ENCODE measurements at places on chromosomes 4 and X.

DNA sequence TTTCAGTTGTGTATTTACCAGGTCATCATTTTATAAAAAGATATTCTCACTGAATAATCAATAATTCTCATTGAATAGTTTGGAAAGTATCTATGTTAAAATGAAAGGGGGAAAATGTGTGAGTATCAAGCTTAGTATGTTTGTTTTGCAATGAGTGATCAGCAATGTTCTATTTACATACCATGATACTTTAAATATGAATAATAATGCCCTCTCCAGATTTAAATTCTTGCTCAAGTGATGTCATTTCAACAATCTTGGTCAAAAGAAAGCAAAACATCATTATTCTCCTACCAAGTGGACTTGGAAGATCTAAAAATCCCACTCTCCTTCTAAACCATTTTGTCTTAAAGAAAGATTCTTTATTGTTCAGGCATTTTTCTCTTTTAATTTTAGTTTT lies 42.1 kb upstream of the ANKRD50 start:
- no peak for DNase-seq

DNA sequence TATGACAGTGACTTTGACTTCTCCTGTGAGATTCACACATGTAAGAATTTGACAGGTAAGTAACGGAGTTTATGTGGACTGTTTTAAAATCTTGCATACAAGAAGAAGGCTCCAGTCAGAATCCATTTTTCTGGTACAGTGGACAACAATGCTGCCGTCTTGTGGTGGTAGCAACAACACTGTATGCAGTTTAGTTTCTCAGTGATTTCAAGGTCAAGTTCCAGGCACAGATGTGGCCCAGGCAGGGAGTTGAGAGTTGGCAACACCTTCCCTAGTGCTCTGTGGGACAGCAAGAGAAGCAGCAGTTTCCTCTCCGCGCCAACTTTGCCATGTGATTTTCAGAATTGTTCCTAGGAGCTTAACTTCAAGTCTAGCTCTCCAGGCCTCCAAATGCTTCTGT lies 56.0 kb upstream of the STPG2 start:
- no peak for DNase-seq

GRCh38 chr4:69831646-69832325 lies 28.2 kb downstream of the SULT1E1 start:
- DNase-seq: no peak

DNA sequence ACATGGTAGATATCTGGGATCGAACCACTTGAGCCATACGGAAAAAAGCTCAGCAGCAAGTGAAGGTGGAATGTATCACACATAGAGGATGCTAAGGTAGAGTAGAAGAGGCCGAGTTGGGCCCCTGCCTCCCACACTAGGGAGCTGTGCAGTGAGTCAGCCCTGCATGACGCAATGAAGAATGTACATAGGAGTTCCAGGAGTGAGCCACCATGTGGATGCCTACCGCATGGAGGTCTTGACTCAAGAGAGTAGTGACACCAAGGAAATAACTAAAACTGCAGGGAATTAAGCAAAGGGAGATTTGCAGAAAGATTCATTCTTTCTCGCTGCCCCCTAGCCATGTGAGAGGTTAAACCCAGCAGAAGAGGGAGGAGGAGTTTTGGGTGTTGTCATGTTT lies 389.6 kb upstream of the IGFBP7 start:
- DNase-seq: no peak

Data from tibial nerve (tissue), 4 donors.